ENCODE measurements at places on chromosomes 1 and 21.

DNA sequence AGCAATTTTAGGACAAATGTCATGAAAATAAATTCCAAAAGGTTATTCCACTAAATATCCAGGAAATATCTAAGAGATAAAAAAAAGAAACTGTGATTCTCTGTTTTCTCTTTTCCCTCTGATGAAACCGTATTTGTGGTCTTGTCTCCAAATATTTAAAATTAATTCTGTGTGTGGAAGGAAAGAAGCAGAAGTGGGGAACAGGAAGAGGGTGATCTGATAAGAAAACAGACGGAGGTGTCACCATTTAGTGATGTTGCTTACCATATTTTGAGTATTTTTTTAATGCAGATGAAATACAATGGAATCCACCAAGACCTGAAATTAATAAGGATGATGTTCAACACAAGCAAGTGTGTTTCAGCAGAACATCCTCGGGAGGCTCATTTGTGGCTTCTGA, 29.6 kb downstream of the CLCA1 start:
- DNase-seq, result no peak

GRCh38 chr1:74728736-74729135, 4.1 kb downstream of the CRYZ start:
- DNase-seq, result no peak

- DNase-seq, result no peak
Measured at GRCh38 chr21:15241997-15242736, 177.4 kb upstream of the NRIP1 start.

DNA sequence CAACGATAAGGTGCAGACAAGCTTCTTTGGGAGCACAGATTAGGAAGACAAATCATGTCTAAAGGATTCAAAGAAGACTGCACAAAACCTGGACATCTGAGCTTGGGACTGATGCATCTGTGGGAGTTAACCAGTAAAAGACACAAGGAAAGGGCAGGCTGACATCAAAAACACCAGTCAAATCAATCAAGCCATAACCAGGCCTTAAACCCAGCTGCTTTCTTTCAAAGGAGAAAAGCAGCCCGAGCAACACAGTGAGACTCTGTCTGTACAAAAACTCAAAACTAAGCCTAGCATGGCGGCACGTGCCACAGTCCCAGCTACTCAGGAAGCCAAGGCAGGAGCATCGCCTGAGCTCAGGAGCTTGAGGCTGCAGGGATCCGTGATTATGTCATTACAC, 411.6 kb downstream of the SMYD3 start:
- no peak for DNase-seq

- DNase-seq, result no peak
Measured at GRCh38 chr1:208051651-208052050, 140.7 kb upstream of the CD34 start.

DNA sequence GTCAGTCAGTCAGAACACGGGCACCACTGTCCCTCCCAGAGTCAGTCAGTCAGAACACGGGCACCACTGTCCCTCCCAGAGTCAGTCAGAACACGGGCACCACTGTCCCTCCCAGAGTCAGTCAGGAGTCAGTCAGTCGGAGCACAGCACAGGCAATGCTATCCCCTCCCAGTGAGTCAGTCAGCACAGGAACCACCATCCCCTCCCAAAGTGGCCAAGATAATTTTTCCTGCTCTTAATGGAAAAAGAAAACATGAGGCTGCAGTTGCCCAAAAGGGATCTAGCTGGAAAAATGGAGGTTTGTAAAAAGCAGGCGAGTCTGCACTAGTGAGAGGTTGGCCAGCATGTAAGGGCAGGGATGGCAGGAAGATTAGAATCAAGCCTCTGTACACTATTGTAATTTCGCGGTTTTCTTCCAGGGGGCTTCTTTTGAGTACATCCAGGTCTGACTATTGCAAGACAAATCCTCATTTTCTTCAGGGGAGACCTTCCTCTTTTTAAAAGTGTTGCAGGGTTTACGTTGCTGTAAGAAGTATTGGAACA, 213.8 kb downstream of the SIPA1L2 start:
- no peak for DNase-seq

- DNase-seq, result no peak
Measured at GRCh38 chr1:29083317-29084195, 40.1 kb downstream of the TMEM200B start.

- DNase-seq, result no peak
Measured at GRCh38 chr1:232853994-232854797, 49.0 kb downstream of the MAP10 start.

- DNase-seq, result no peak
Measured at GRCh38 chr1:168758503-168758902, 29.5 kb upstream of the DPT start.

DNA sequence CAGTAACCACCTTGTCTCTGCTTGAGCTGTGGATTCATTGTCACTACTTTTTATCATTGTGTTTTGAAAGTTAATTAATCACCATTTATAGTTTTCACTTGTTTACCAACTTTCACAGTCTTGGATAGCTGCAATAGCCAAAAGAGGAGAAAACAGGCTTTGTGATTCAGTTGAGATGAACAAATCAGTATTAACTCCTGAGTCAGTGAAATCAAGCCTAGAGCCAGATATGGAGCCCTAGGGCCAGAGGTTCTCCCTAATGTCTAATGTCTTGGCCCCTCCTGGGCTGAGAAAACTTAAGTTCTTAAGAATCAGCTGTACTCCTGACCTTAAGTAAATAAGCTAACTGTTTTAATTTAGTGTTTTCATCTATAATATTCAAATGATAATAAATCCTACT, 228.8 kb downstream of the DNM3 start:
- no peak for DNase-seq

- DNase-seq, result no peak
Measured at GRCh38 chr1:101392552-101392951, 155.7 kb downstream of the S1PR1 start.

- no peak for DNase-seq
Measured at GRCh38 chr1:203442821-203443220, 32.8 kb upstream of the PRELP start.

DNA sequence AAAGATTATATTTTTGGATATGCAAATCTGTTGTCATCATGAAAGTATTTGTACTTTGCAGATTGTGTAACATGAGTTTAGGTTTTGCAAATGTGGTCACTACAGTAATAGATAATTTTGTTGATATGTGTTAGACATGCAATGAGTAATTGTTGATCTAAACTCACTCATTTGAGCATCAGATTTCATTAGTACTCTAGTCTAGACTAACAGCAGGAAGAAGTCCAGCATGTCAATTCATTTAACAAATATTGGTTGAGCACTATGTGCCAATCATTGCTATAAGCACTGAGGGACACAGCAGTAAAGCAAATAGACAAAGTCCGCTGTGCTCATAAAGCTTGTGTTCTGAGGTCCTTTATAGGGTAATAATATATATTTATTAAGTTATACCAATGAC, 350.0 kb downstream of the USP25 start:
- no peak for DNase-seq

DNA sequence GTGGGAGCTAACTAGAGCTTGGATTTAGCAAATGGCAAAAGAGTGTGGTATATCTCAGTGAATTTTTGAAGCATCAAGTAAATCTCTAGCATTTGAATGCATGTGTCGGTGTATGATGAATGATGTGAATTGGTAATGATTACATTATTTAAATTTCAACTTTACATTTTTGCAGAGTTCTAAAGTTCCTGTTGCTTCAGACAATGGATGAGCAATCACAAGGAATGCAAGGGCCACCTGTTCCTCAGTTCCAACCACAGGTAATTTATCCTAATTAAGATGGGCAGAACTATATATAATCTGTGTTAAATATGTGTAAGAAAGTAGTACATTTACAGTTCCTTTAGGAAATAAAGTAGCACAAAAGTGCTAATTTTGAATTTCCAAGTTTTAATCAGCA, 75.6 kb downstream of the NEK7 start:
- DNase-seq, result no peak

DNA sequence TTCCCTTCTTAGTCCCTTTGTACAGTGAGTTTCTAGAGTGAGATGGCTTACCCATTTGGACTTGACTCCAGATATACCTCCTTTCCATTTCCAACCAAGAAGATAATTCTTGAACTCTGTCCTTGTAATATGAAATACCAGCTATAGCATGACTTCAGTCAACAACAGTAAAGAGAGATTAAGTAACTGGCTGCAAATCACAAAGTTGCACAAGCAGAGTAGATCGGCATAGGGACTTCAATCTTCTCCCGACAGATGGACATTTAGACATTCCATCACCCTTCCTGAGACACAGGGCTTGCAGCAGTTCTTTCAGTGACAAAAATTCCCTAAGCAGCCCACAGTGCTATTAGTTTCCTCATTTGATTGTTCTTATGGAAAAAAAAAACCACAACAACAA, 44.6 kb downstream of the JAK1 start:
- DNase-seq, result no peak

Measured in GM18507 (cell line).